ENCODE measurements at places on chromosomes 3 and 15. TPM values are rescaled to one million over a fixed set of nuclear protein-coding genes. Genes with fewer than 3 reads are reported as not detected.

DNA sequence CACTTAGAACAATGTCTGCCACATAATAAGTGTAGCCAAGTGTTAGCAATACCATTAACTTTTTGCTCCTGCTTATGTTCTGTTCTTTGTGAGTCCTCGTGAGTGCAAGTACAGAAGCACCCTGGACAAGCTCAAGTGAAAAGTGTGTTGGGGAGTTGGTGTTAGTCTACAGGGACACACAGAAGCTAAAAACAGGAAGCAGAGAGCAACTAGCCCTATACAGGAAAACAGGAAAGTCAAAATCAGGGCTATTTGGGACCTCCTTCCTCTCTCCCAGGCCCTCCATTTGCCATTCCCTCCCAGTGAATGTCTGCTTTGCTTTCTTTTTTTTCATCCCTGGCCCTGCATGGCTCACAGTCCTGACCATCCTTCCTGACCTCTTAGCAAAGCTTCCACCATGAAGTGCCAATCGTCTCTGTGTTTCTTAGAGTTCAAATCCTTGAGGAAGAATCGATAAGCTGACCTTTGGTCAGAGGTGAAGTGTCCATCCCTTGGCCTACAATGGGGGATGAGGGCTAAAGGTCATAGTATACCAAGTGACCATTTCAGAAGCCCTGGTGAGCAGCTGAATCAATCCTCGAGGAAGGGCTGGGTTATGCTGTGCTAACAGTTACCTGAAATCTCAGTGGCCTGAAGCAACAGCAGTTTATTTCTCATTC, 328.2 kb downstream of the SHQ1 start:
- no peak for DNase-seq

DNA sequence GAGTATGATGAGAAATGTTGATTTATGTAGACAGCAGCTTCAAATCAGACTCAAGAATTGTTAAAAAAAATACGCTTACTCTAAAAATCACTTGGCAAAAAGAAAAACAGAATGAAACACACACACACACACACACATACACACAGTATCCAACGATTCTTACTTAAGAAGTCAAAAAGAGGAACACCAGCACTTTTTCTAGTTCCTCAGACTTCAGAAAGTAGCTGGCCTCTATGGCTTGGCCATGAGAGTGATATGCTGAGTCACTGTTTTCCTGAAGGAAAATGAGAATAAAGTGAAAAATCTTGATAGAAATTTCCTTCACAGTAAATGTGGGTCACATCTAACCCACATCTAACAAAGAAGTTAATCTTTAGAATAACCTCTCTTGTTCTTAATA, 22.1 kb downstream of the CNTN3 start:
- DNase-seq, result no peak

The STT3B gene
- 118 TPM for total RNA-seq

The GOLGA8A gene
- total RNA-seq, result 106 TPM

The CLSTN2 gene
- 63.7 TPM for total RNA-seq

The SH3GL3 gene
- total RNA-seq, result not detected

GRCh38 chr15:41870689-41871081, 23.2 kb downstream of the SPTBN5 start:
- no peak for DNase-seq

The AMOTL2 gene
- 256 TPM for total RNA-seq

DNA sequence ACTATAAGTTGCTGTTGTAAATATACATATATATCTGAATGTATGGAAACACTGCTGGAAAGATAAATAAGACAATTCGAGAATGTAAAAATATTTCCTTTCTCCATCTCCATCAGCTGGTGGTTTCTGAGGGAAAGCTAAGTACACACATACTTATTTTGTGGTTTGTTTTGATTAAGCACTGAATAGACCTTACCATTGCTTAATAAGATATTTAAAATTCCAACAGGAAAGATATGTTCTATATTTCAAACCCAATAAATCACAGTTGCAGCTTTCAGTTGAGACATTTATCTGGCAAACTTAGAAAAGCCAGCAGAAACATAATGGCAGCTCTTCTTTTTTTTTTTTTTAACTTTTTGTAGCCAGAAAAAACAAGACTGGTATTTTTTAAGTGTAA, 160.4 kb downstream of the VGLL3 start:
- no peak for DNase-seq

DNA sequence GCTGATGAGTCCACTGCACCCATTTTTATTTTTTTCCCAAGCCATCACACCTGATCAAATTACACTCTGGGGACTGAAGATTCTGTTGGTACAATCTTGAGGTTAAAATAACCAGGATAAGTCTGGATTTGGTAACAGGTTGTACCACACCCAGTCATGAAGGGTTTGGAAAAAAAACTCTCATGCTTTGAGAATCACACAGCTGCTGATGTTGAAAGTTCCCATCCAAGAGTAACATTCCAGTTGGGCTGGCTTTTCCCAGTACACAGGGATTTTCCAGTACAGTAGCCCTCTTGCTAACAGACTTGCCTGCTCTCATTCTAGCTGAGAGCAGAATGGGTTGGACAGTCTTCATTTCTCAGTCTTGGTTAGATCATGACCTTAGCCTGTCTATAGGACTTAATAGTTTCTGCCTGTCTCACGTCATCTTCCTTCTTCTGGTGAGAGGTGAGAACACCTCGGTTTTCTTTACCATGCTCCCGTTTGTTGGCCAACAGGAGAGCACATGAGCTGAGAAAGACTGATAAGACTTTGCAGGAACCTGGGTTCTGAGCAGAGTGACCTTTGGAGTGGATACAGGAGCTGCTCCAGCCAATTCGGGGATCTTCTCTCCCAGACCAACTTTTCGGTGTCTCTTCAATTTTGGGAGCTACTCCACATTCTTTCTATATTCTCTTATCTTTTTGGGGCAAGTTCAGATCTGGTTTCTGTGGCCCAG, 300.1 kb upstream of the LYSMD4 start:
- DNase-seq, result no peak

The LMAN1L gene
- total RNA-seq, result not detected

DNA sequence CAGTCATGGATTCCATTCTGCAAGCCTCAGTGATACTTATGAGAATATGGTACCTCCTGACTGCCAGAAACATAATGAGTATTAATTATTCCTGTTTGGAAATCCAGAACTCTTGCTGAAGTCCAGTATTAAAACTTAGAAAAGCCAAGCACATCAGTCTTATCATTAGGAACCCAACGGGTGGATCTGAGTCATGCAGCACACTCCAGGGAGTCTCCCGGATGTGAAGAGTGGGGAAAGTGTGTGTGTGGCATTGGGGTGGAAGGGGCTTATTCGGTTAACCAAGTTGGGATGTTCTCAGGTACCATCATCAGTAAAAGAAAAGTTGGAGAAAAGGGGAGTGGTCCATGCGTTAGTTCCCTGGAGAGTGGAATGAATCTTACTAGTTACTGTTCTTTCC, 181.1 kb downstream of the PLCL2 start:
- DNase-seq, result no peak

The CFAP20DC gene
- 3.1 TPM for total RNA-seq

- DNase-seq, result no peak
These were observed 721 bp downstream of the CSTA start for GRCh38 chr3:122325769-122326168.

The CYP1A2 gene
- total RNA-seq, result not detected

DNA sequence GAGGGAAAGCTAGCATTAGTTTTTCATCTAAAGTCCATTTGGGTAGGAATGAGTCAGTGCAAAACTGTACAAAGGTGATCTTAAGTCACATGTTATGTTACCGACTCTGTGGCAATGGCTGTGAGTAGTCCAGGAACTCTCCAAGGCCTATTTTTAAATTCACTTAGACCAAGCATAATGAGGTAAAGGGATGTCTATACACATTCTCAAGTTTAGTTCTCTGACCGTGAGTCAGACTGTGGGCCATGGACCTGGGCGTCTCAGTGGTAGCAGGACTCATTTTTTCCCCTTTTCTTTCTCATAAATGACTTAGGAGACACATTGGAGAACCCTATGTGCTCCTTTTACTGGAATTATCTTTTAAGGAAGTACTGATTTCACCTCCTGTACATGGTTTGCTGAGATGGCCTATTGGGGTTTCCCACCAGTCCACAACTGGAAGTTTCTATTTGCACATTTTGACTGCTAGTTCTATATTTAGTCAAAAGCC, 488.7 kb upstream of the TPRG1 start:
- DNase-seq, result no peak

DNA sequence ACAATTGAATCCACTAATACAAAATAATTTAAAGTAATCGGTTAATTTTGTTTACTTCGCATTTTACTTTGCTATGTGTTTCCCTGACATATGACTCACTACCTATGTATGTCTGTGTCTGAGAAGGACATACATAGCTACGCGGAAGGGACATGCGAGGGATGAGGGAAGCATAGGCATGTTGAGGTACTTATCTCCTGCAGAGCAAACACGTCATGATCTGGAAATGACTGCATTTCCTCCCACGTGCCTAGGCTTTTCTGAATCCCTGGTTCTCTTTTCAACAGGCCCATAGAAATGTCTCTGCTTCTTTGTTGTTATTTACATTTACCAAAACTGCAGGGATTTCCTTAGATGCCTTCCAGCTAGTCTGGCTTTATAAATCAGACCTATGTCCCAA, 27.5 kb downstream of the ALCAM start:
- DNase-seq, result no peak

- no peak for DNase-seq
These were observed 9.2 kb downstream of the UBA5 start for GRCh38 chr3:132669256-132669777.

DNA sequence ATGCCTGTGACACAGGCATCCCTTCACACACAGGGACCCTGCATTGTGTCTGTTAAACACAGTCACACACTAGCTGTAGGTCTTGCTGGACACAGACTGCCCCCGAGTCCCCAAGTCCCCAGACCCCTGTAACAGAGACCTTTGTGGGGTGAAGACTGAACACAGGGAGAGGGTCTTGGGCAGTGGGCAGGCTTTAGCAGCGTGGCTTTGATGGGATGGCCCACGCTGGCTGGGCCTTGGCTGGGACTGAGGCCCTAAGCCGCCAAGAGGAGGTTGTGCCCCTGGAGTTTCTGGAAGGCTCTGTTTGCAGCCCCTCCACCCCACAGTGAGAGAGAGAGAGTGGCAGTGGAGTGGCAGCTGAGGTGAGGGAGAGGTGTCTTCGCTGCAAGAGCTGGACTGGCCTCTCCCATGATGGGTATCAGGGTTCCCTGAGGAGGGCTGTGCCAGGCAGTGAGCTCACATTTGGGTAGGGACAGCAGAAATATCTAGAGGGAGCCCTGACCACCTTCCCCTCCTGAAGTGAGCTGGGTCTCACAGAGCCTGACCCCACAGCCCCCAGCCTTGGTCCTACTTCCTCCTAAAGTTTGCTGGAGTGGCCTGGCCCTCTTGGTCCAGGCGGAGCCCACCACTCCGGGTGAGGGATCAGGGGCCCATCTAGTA, 635 bp upstream of the VILL start:
- DNase-seq, result no peak

The GTF2A2 gene
- total RNA-seq, result 105 TPM

DNA sequence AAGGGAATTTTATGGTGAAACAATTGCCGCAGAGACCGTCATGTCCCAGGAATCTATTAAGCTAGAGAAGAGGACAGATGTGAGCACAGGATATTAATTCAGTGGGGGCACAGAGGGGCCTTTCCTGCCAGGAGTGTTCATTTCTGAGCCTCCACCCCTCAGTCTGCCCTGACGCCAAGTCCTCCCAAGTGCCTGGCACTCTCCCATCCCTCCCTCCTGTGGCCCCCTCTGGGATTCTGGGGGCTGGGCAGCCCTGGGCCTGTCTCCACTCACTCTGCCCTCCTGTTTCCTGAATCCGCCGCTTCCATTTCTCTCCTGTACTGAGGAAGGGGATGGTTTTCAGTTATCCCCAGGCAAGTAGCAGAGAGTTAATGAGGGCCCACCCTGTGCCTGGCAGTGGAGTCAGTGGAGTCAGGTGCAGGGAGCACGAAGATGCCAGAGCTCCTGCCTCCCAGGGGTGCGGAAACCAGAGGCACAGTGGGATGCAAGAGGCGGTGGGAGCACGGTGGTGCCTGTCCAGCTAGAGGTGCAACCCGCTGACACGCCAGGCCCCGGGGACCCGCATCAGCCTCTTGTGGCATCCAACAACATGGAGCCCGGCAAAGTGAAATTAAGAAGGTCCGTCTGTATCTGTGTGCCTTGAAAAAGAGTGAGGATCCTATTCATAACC, 212.5 kb downstream of the XXYLT1 start:
- DNase-seq, result peak; percentile 82

DNA sequence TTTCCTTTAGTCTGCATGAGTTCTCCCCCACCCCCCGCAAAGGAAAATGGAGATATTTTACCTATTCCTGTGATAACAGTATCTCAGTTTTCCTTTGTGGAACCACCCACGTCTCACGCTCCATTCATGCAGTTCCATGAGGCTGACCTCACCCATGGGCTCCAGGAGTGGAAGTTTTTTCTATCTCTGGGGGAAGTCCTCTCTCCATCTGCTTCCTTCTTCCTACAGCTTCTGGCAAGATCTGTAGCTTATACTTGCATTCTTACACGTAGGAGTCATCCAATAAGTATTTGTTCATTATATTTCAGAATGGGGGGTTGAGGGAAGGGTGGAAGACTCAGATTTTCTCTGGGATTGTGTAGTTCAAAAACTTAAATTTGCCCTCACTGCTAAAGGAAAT, 5.8 kb upstream of the GLCE start:
- DNase-seq, result no peak

DNA sequence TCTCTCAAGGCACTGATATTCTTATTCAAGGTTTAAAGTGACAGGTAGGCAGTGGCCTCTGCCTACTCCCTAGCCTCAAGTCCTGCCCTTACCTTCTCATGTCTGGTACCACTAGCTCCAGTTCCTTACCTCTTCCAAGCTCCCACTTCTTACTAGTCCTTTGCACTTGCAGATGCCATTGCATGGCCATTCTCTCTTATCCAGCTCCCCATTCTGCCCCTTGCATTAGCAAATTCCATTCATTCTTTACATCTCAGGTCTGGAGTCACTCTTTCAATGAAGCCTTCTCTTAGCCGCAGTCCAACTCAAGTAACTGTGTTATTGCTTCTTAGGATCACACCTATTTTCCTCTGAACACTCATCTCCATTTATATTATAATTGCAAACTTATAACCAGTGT, 807.1 kb downstream of the EDEM1 start:
- DNase-seq, result no peak

- DNase-seq, result no peak
These were observed 40.5 kb downstream of the COL6A6 start for GRCh38 chr3:130557336-130558035.

The NDN gene
- 50.4 TPM for total RNA-seq

GRCh38 chr3:69425249-69425648, 39.4 kb upstream of the FRMD4B start:
- DNase-seq, result no peak

The ROBO1 gene
- total RNA-seq, result 43.7 TPM
